ENCODE measurements at places on chromosomes 11 and 22.

DNA sequence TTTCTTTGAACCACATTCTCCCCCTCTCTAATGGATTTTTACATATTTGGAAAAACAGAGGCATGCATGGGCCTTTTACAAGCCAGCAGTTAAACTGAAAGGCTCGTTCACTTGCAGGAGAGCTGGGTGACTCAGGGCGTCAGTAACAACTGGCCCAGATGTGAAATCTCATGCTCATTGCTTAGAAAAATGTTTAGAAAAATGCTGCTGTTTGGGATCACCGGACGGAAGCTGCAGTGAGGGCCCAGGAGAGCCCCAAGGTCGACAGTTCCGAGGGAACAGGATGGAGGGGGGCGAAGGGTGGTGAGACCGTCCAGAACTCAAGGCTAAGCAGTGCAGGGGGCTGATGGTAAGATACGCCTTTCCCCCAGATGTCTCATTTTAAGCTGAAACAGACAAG, 41.7 kb upstream of the SMTN start:
- no peak for DNase-seq

DNA sequence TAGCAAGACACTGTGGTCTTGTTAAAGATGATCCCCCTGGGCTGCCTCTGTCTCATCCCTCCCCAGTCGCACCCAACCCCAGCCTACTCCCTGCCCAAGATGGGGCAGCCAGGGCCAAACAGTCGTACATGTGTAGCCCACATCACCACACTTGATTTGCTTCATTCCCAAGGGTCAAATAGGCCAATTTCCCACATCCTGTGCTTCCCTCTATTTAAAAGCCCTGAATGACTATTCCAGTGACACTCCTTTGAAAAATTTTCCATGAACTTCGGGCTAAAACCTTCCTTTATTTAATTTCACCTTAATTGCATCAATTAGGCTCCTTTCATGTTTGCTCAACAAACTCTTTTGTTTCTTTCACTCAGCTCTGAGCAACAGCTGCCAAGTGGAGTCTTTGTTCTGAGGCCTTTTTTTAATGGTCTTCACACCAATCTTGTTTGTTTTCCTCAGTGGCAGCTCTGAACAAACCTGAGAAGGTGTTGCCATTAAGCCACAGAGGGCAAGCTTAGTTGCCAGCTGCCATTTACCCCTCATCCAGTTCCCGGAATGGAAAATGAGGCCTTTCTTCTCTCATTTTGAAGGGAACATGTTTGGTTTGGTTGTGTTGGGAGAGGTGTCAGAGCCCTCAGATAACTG, 126.9 kb downstream of the APIP start:
- DNase-seq, result no peak

GRCh38 chr11:32435511-32435941, at the start of gene WT1:
Gene WT1, minus strand, starts transcription at chr11:32435539.
- DNase-seq, result no peak

GRCh38 chr11:77379253-77379652, 77.8 kb upstream of the GDPD4 start:
- DNase-seq, result no peak

DNA sequence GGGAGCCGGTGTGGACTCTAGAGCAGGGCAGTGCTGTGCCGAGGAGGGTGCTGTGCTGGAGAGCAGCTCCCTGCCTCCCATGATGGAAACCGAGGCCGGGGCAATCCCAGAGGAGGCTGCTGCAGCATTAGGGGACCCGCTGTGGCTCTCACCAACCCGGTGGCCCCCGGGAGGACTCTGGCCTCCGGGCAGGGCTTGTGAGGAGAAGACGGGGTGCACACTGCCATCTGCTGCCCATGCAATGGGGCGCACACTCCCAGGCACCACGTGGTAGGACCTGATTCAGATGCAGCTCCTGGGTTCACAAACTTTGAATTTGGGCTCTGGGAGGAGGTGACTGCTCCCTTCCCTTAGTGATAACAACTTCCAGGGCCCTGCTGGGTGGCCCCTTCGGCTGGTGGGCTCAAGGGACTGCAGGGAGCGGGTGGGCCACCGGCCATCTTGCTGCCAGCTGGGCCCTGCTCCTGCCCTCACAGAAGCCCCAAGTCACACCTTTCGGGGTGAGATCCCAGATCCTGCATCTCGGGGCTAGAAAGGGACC, 93.8 kb upstream of the FGF3 start:
- no peak for DNase-seq

DNA sequence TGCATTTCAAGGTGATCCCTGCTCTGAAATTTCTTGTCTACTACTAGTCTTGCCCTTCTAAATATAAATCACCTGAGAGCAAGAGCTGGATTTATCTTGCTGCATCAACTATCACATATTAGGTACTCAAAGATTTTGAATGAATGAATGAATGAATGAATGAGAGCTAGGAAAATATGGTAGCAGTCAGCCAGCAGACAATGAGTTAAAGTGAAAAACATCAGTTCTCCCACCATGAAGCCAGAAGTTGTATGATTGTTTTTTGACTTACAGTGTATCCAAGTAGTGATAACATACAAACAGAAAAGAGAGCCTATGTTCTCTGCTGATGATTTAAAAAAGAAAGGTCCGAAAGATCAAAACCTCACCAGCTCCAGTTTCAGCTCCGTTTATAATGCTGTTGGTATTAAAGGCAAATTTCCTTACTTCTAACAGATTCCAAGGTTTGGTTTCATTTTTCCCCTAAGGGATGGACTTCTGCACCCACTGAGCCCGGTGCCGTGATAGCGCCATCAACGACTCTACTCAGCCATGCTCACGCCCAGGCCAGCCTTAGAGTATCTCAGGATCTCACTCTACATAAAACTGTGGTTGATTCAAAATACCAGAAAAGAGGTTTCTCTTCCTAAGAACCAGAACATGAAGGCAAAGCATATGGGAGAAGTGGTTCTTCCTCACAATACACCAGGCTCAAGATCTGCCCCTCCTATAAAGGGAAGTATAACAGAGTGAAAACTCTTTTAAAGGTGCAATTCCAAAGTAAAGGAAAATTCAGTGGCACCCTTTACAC, 92.0 kb downstream of the SGSM3 start:
- no peak for DNase-seq

DNA sequence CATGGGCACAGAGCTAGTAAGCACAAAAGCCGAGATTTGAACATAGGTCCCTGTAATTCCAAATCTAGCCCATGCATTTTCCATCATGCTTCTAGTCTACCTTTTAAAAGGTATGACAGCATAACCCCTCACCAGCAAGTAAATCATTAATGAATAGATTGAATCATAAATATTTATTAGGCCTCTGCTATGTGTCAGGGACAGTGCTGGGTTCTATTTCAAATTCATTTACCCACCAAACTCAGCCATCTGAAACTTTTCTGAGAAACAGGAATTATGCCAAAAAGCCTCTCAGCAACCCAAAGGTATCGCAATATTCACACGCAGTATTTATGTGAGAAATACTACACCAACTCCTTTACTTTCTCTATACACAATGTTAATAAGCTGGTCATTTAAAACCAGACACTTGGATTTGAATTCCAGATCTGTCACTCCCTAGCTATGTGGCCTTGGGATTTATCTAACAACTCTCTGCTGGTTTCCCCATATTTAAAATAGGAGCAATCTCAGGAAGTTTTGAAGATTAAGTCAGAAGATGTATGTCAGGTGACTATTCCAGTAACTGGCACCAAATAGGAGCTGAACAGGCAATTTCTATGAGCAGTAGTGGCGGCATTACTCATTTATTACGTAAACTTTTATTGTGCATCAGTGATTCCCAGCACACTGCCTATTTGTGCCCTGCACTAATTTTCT, 191.4 kb downstream of the TENM4 start:
- DNase-seq, result no peak

GRCh38 chr11:17403980-17404759, 15.7 kb upstream of the KCNJ11 start:
- no peak for DNase-seq

- DNase-seq, result no peak
Measured at GRCh38 chr11:95674657-95675358, 114.8 kb downstream of the FAM76B start.

DNA sequence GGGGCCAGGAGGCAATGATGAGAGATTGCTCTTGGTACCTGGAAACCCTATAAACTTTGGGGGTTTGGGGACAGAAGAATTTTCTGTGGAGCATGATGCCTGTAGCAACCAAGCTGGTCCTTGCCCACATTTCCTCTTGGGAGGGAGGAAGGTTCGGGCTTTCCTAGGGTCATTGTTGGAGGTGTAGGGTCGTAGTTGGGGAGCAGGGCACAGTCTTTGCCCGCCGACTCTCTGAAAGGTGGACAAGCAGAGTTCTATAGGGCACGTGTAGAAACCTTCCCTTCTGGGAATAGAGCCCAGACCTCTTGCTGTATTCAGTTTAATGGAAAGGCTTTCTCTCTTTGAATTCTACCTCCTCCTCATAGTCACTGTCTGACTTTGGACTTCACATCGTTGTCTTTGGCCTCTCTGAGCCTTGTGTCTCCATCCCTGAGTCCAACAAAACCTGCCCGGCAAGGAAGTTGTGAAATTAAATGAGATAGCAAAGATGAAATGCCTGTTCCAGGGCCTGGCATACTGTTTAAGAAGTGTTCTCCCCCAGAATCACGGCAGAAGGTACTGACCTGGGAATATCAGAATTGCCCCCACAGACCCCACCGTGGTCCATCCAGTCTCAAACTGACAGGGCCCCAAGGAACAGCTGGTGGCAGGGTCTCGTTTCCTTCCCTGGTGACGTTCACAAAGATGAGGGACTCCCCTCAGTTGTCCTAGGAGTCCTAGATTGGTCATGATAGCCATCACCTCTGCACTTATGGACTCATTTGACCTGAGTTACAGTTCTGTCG, 1.6 kb downstream of the PRDM11 start:
- no peak for DNase-seq

DNA sequence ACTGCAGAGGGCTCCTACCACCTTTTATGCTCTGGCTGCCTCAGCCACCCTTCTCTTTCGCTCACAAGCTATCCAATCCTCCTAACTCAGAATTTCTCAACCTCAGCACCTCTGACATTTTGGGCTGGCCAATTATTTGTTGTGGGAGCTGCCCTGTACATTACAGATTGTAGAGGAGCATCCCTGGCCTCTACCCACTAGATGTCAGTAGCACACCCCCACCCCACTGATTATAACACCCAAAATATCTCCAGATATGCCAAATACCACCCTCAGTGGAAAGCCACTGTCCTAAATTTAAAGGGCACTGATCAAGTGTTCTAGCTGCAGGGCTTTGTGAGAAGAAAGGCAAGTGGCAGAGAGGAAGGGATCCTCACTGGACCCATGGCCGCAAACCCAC, 443.1 kb downstream of the SOX6 start:
- no peak for DNase-seq

DNA sequence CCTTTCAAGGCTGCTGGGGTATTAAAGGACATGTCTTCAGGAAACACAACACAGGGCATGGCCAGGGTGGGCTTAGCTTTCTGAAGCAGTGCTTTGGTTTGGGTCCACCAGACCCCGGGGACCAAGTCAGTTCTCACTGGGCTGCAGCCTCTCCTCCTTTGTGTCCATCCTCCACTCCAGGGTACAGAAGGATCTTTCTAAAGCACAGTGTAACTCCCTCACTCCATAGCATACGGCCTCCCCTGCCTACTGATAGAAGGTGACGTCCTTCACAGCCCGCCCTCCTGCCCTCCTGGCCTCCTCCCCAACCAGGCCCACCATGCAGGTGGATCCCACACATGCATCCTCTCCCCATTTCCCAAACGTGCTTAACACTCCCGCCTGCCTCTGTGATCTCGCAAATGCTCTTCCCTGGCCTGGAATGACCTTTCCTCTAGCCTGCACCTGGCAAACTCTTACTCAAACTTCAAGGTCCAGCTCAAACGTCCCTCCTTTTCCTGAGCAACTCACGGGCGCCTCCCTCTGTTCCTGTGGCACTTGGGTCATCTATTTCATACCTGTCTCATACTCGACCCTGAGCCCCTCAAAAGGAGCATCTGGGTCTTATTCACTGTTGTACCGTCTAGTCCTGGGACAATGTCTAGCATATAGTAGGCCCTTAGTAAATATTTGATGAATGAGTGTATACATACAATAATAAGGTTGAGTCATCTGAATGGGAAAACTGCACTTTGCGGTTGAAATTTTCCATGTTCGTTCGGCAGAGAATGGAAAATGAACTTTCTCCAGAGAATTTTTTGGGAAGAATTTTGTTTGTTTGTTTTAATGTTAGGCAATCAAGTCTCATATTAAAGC, 187.7 kb downstream of the EFCAB6 start:
- no peak for DNase-seq

DNA sequence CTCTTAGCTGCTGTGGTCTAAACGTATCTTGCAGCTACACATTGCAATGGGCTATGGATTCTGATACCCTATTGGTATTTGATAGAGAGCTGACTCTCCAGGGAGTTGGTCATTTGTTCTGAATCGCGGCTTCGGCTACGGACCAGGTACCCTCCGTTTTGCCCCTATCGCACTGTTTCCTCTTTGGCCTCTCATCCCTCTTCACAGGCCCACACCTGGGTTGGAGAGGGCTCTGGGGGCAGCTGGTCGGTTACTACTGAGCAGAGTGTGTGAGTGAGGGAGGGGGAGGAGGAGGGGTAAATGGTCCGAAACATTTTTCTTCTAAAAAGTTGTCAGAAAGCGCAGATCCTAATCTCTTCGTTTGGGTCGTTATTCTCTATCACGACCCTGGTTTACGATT, 48.8 kb upstream of the HSD17B12 start:
- no peak for DNase-seq

GRCh38 chr11:65927904-65928397, 8.7 kb downstream of the DRAP1 start:
- DNase-seq, result peak; percentile 86

DNA sequence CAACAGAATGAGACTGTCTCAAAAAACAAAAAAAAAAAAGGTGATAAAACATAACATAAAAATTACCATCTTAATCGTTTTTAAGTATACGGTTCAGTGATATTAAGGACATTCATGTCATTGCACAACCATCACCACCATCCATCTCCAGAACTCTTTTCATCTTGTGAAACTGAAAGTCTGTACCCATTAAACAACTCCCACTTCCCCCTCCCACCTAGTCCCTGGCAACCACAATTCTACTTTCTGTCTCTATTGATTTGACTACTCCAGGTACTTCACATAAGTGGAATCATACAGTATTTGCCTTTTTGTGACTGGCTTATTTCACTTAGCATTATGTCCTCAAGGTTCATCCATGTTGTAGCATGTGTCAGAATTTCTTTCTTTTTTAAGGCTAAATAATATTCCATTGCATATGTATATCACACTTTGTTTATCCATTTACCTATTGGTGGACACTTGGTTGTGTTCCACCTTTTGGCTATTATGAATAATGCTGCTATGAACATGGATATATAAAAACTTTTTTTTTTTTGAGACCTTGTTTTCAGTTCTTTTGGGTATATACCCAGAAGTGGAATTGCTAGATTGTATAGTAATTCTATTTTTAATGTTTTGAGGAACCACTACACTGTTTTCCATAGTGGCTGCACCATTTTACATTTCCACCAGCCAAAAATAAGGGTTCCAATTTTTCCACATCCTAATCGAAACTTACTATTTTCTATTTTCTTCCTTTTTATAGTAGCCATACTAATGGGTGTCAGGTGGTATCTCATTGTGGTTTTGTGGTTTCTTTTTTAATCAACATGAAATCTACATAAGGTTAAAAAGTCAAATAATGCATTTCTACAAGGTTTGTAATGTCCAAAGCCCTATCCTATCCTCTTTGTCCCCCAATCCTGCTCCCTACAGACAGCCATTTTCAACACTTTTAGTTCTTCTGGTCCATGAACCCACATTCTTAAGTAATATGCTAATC, 23.4 kb upstream of the PIK3C2A start:
- DNase-seq, result no peak

- peak; percentile 83 for DNase-seq
Measured at GRCh38 chr22:46355369-46355995, 20.0 kb downstream of the TRMU start.

- DNase-seq, result no peak
Measured at GRCh38 chr11:62965574-62965973, 19.2 kb downstream of the SLC22A6 start.
